ENCODE measurements at places on chromosomes 2 and 18.
A peak's percentile ranks its signal among the peaks of the same experiment; 100 is the strongest.

GRCh38 chr2:15579641-15580040 lies 12.0 kb upstream of the DDX1 start:
- DNase-seq = no peak

DNA sequence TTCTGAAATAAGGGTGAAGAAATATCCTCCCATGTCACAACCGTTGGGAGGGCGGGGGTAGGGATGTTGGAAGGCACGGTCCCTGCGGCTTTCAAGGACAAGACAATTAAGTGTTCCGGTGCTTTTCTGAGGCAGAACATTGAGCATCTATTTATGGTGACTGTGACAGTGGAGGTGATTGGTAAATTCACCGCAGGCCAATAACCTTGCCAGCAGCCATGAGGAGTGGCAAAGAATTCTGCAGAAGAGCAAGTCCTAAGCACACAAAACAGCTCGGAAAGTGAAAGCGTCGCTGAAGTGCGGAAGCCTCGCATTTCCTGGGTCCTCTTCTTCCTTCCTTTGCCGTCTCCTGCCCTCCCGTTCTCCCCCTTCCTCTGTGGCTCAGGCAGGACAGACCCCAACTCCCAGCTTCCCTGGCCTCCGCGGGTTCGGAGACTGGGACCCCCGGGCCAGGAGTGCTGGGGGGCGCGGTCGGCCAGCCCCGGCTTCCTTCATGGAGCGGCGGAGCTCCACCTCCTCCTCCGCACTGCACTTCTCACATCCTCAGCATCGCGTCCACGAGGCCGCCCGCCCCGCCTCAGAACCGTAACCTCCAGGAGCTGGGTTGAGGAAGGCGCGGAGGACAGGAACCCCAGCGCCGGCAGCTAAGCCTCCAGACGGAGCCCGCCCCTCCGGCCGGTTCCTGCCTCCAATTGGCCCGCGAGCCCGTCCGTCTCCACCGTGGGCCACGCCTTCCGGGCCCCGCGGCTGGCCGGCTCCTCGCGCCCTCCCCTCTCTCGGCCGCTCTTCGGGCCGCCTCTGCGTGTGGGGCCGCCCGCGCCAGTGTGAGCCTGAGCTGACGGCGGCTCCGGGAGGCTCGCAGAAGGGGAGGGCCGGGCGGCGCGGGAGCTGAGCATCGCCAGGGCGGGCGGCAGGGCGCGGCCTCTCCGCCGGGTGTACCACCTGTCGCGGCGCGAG lies at the start of gene ME2:
Gene ME2, plus strand, starts transcription at position 774 of the 957 bp plus-strand sequence. CDS start 16,703 bp downstream, outside the sequence.
- DNase-seq = peak; percentile 92

DNA sequence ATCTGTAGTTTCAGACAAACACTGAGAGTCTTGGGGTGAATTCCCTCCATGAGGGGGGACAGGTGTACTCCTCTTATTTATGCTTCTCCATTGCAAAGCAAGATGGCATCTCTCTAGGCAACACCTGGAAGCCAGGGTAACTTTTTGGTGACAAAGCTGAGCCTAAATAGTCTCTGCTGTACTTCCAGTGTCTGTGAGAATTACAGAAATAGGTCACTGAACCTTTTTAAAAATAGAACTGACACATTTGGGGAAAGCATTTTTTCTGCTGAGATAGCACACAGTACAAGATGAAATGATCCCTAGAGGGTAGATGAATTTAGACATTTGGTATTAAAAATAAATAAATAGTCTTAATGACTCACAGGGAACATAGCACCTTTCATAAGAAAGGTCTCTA lies 71.7 kb upstream of the SP3 start:
- DNase-seq = no peak

DNA sequence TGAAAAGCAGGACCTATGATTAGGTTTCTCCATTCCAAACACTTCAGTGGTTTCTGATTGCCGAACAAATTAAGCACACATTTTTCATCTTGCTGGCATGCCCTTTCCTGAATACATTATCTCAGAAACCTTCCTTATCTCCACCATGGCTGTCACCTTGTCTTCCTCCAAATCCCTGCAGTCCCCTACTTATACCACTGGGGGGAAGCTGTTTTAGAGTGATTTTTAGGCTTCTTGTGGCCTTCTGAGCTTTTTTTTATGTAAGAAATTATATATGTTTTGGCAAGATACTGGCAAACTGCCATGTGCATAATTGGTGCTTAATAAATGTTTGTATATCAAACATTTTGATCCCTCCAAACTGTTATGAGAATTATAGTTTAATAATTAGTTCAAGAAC lies 229.2 kb downstream of the MYT1L start:
- DNase-seq = no peak

GRCh38 chr2:237101118-237101979 lies 15.7 kb downstream of the COPS8 start:
- DNase-seq = no peak

GRCh38 chr2:45928946-45929345 lies 277.5 kb downstream of the PRKCE start:
- no peak for DNase-seq

DNA sequence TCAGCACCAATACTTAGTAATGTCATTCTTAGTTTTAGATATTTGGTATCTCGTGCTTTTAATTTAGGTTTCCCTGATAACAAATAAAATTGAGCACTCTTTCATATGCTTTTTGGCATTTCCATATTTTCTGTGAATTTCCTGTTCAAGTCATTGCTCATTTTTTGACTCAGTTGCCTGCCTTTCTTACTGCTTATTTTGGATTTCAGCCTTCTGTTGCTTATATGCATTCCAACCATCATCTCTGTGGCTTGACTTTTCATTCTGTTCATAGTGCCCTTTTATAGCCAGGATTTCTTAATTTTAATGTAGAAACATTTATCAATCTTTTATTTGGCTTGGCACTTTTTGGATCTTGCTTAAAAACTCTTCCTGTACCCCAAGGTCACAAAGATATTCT lies 14.5 kb upstream of the KIF3C start:
- DNase-seq = no peak

DNA sequence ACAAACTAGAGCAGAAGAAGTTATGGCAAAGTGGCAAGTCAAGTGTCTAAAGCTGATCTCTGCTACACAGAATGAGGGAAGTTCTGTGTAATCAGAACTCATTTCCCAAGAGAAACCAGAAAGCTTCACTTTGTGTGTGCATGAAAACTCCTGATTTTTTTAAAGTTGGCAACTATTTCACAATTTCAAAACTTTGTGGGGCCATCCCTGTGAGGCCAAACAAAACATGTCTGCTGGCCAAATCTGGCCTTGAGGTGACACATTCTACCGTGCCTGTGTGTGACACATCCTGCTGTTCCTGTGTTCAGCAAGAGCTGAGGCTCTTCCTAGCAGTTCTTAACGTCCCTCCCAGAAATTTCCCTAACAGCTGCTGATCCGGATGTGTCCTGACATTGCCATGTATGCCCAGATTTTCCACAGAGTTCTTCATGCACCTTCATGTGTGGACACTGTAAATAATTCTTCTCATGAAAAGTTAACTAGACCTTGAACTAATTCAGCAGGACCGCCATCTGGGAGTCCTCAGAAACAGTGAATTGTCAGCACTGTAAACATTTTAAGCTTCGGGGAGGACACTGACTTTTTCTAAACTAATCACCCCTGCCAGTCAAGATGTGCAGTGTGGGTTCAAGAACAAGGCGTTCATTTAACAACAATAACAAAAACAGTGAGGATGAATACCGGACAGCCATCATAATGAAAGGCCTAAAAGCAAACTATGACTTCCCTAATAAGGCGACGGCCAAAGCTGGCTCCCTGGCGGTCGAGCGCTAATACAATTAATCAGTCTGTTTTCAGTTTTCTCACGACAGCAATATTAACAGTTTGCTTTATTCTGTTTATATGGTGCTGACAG lies 99.0 kb downstream of the PLEKHM3 start:
- DNase-seq = no peak

DNA sequence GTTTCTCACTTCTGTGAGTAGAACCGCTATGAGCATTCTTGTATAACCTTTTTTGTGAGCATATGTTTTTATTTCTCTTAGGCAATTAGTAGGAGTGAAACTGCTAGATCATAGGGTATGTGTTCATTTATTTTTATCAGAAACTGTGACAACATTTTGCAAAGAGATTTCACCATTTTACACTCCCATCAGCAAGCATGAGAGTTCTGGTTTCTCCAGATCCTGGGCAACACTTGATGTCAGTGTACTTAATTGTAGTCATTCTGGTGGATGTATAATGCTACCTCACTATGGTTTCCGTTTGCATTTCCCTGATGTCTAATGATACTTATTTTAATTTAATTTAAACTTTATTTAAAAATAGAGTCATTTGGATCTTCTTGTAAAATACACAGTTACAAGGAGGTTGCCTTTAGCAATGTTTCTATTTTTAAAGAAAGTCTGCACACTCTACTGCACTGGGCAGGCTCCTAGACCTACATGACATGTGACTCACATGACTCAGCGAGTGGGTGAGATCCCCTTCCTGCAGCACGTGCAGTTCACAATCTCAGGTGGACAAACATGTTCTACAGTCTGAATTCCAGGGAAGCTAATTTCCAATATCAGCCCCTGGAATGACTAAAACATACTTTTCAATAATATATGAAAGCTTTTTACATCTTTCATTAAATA lies 127.0 kb upstream of the BCL2L11 start:
- DNase-seq = no peak

GRCh38 chr2:176063958-176064357 lies 19.8 kb downstream of the EVX2 start:
- no peak for DNase-seq

GRCh38 chr18:63207143-63207790 lies 112.3 kb downstream of the BCL2 start:
- DNase-seq = no peak

DNA sequence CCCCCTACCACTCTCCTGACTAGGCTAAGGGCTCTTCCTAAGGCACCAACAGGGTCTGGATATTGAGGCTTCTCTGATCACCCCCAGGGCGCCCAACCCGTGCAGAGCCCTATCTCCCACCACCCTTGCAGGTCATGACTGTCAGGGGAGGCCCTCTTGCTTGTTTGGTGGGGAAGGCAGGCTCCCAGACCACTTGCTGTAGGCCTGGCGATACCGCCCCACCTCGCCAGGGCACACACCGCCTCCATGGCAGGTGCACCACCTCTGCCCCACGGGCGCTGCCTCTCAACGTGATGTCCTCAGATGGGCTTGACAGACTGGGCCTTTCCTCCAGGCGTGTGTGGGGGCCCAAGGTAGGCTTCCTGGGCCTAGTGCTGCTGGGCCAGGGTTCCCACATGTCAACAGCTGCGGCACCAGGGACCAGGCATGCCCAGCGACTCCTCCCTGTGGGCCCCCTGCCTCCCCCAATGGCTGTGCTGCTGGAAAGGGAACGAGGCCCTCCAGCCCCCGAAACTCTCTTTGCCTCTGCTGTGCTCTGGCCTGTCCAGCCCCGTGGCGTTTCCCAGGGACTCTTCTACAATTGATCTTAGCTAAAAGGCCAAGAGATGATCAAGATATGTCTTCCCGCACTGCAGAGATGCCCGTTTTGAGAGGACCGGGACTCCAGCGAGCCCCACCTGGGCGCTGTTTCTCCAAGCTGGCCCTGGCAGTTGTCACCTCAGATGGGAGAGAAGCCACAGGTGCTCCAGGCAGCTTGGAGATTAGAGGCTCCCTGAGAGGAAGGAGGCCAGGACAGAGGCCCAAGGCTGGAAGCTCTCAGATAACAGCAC lies 7.5 kb downstream of the NPPC start:
- no peak for DNase-seq

All from neural crest cell (in vitro differentiated cells).